Uterus (tissue), 4 donors: ENCODE measurements at places on chromosomes 7 and 10.
A peak's percentile ranks its signal among the peaks of the same experiment; 100 is the strongest.

DNA sequence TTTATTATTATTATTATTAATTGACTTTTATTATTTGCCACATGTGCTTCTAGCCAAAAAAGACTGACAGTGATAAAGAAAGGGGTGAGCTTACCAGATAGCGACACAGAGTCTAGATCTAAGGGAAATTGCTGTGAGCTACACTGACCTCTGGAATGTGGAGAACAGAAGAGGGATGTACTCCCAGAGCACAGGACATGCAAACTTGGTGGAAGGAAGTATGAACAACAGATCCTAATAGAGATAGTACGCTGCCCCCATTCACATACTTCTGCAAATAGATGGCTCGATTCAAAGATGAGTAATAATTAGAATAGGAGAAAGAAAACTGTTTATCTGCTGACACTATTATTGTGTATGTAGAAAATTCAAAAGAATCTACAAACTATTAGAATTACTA lies 109.3 kb upstream of the HPS1 start:
- DNase-seq, result no peak

- DNase-seq, result no peak
Measured at GRCh38 chr10:70571636-70572439, 30.7 kb downstream of the PRF1 start.

DNA sequence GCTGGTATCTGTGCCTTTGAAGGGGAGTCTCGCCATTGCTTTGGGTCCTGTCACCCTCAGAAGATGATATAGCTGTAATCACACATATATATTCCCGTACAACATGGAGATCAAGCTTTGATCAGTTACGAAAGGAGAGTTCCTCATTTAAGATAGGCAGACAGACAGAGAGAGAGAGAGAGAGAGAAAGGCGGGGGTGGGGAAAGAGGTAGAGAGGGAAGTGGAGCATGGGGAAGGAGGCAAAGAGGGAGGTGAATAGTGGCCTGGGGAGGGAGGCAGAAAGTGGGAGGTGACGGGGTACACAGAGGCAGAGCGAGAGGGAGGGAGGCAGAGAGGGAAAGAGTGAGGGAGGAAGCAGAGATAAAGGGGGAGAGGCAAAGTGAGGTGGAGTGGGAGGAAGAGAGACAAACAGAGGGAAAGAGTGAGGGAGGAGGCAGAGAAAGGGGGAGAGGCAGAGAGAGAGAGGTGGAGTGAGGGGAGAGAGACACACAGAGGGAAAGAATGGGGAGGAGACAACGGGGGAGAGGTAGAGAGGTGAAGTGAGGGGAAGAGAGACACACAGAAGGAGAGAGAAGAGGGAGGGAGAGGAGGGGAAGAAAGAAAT lies 44.6 kb upstream of the C1QL3 start:
- DNase-seq, result no peak

DNA sequence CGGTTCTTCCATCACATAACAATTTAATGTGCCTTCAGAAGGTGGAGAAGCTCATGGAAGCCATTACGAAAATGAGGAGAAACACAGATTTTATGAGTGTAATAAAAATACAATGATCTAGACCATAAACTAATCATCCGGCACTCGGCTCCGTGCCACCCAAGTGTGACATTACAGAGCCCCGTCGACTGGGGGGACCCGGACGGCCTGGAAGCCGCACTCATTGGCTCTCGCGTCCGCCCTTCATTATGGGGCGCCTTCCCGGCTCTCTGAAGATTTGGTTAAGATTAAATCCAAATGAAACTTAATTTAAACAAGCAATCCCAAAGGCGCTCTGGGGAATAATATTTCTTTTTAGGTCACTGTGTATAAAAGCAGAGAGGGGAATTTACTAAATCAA lies 242.6 kb downstream of the DNAJB6 start:
- DNase-seq, result no peak

DNA sequence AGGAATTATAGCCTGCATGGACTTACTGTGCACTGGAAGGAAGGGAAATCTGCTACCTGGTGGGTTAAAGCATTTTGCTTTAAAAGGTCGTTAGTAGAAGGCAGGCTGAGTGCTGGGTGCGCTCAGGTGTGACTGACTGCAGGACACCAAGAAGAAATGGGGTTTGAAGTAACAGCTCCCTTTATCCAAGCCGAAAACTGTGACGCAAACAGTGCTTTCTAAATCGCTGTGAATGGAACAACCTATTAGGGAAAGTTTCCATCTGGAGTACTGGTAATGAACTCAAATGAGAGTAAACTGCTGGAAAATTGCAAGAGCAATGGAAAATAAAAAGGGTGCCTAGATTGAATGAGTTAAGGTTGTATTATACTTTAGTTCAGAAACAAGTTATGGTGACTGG lies 95.3 kb downstream of the CNNM2 start:
- DNase-seq, result no peak

DNA sequence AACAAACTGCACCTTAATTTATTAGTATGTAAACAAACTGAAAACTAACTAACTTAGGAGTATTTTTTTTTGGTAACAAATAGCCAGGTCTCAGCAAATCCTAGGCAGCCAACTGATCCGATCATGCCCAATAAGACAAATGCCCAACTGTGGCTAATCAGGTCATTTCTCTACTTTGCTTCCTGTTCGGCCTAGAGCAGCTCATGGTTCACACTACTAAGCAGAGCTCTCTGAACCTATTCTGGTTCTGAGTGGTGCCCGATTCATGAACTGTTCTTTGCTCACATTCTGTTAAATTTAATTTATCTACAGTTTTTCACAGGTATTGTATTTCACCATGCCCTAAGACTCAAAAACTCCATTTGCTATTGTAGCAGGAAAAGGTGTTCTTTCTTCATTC lies 55.1 kb downstream of the CCDC3 start:
- no peak for DNase-seq

DNA sequence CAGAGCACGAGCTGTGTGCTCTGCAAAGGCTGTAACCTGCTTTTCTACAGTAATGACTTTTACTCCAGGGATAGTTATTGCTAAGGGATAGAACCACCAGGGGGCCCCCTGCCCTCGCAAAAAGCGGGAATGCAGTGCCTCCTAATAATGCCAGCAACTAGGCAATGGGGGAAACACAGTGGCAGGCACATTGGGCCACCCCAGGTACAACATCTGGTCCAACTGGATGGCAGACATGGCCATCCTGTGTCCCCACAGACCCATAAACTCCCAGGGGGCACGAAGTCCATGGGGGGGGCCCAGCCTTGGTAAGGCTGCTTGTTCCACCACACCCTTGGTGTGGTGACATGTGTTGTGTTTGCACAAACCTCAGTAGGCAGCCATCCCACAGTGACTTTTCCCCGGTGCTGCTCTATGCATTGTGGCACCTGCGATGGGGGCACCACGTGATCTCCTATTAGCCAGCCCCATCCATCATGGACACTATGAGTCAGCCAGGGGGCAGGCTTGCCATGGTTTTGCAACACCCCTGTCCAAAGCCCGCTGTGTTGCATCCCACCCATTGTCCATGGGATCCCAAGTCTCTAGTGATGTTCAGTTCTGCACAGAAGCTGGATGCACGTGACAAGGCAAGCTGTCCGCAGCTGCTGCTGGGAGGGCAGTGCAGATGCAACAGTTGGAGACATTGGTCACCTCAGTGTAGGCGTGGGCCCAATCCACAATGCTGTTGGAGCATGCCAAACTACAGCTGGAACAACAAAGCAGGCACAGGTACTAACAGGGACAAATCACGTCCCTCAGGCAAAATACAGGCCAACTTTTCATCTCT lies 84.0 kb downstream of the ANLN start:
- DNase-seq, result no peak

DNA sequence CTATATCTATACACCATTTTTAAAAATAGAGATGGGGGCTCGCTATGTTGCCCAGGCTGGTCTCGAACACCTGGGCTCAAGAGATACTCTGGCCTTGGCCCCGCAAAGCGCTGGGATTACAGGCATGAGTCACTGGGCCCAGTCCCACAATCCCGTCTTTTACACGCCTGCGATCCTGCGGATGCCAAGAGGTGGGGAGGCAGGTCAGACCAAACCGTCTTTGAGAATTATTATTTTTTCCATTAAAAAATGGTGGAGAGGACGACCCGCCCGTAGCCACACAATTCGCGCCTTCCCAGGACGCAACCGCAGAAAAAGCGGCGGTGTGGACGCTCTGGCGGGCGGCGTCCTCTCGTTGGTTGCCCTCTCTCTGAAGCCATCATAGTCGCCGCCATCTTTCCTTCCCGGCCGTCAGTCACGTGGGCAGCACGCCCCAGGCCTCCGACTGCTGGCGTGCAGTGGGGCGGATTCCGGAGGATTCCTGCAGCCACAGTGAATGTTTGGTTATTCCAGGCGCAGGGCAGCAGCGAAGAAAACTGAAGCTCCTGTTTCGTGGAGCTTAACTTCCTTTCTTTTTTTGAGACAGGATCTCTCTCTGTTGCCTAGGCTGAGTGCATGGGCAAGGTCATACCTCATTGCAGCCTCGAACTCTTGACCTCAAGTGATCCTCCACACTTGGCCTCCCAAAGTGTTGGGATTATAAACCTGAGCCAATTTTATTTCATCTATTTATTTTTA lies 9.9 kb upstream of the EPHB4 start:
- DNase-seq, result peak; percentile 92

DNA sequence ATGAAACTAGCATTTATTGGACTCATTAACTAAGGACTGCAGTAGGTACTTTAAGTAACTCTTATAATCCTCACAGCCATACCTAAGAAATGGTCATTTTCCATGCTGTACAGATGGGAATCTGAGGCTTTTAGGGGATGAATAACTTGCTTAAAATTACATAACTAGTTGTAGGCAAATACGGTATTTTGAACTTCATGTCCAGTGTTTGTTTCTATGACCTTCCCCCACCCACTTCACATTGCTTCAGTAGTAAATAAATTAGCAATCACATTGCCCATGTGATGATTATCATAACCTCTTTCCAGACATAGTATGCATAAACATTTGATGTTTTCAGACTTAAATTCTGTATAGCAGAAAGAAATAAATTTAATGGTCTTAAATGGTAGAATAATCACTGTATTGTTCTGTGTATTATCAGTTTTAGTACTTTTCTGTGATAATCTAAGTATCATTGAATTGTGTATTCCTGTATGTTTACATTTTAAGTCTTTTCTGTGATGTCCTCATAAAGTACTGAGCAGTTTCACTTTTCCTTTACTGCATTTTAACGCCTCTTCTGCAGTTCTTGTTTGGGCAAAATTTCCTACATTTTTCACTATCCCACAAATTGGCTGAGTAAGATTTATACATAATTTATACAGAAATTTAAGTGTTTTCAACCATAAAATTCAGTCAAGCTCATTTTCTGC lies 48.3 kb downstream of the ANKIB1 start:
- no peak for DNase-seq

GRCh38 chr7:152459724-152460251 lies 24.0 kb upstream of the KMT2C start:
- no peak for DNase-seq

GRCh38 chr7:130758429-130759056 lies 24.5 kb upstream of the KLF14 start:
- no peak for DNase-seq

- no peak for DNase-seq
Measured at GRCh38 chr10:101848408-101848807, 4.8 kb upstream of the KCNIP2 start.

DNA sequence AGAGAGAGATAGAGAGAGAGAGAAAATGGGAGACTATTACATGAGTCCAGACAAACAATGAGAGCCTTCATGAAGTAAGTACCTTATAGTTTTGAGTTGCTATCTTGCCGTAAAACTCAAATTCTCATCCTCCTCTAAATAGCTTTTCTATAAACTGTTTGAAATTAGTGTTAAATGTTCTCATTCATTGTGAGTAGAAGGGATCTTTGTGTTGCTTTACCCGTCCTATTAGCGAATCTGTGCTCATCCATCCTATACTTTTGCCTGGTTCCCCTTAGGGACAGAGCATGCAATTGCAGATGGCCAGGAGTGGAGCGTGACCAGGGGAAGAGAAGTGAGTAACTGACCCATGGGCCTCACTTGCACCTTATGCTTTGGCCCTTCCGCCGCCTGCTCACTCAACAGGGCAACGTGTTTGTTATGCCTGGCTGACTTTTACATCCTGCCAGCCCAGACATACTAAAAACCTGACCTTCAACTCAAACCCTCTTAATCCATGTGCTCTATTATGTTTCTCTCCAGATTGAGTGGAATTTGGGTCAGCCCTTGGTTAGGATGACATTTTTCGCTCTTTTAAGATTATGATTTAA lies 244.2 kb upstream of the YAE1 start:
- no peak for DNase-seq

GRCh38 chr10:28761084-28761846 lies 83.9 kb downstream of the BAMBI start:
- DNase-seq, result no peak

DNA sequence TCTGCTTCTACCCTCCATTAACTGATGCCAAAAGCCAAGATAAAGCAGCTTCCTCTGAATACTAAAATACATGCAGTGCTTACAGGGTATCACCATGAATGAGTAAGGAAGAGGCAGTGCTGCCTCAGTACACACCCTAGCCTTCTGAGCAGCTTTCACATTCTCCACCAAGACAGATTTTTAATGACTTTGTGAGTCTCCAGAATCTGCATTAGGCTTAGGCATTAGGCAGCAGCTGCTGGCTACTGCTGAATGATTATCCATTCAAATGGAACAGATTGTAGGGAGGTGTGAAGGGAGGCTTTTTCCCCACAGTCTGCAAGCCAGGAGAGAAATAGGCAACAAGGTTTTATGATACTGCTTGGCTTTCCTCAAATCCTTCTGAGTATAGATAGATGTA lies 1226.7 kb upstream of the LRRN3 start:
- DNase-seq, result no peak

GRCh38 chr7:151416941-151417315 lies 7.1 kb upstream of the WDR86 start:
- DNase-seq, result peak; percentile 62

- peak; percentile 68 for DNase-seq
Measured at GRCh38 chr10:93376372-93377293, 105.5 kb downstream of the MYOF start.

GRCh38 chr7:66078067-66078466 lies 2.4 kb downstream of the ASL start:
- no peak for DNase-seq

DNA sequence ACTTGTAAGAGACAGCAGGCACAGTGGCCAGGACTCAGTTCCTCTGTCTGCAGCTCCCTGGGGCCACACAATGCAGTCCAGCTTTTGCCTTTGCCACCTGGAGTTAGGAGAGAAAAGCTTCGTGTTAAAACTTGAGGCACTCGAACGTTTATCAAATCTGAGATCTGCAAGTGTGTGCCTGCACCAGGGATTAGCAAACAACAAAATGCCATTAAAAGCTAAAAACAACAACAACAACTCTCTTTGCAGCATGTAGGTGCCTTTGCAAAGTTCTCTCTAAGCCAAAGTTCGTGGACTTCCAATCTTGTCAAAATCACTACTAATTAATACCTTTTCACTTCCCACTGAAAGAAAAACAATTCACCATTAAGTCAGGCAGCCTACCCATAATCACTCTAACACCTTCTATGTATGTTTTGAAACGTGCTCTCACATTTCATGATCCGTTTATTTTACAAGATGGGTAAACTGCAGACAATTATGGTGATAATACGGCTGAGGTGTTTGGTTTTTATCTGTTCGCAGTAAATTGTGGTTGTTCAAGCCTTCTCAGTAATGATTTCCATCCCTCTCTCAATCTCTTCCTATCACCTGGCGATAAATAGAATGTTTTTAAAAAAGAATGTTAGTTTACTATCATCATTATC lies 36.2 kb upstream of the SDK1 start:
- no peak for DNase-seq
